ENCODE measurements at places on chromosomes 2 and 18.
A peak's percentile ranks its signal among the peaks of the same experiment; 100 is the strongest.

DNA sequence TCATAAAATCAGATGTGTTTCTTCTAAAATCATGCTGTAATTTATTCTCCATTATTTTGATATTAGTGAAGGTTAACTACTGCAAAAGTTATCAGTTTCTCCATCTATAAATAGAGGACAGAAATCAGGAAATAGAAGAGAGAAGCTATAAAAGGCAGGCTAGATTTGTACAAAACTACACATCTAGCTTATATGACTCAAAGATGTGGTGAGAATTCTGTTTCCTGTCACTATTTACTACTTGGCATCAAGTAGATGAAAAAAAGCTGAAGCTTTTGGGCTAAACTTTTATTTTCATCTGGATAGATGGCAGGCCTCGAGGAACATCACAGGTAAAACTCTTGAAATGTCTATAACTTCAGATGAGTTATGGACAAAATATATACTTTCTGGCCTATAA, 49.8 kb upstream of the NAB1 start:
- peak; percentile 42 for DNase-seq

DNA sequence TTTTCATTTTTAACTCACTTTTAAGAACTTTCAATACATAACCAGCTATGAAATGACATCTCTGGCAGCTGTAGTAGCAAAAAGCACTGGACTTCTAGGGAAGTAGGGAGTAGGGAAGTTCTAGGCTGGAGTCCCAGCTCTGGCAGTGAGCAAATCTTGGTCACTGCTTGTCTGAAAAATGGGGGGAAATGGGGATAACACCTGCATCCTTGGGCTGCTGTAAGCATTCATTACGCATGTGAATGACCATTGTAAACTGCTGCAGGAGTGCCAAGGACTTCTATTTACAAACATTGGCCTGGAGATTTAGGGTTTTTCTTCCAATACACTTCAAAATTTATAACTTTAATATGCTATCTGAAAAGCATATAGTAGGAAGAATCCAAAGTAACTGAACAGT, 972 bp upstream of the MPP4 start:
- DNase-seq, result peak; percentile 6

GRCh38 chr2:236021499-236022057, 146.6 kb downstream of the GBX2 start:
- DNase-seq, result no peak

GRCh38 chr2:74849228-74849892, 15.4 kb downstream of the HK2 start:
- DNase-seq, result no peak

All from LHCN-M2 (cell line).